ENCODE measurements at places on chromosomes 12 and 14.

DNA sequence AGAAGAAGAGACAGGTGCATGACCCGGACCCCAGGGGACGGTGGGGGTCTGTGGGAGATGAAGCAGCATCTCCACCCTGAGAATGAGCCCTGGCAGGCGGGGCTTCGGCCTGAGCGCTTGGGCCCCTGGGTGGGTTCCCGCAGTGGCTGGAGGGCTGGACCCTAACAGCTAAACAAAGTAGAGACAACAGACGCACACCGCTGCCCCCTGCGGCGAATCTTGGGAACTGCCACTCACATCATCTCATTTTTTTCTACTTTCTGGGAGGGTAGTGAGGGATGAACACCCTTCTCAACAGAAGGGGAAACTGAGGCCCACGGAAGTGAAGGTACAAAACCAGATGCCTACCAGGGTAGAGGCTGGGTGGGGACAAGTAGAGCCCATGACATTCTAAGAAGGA lies 104.7 kb downstream of the RFLNA start:
- no peak for DNase-seq

DNA sequence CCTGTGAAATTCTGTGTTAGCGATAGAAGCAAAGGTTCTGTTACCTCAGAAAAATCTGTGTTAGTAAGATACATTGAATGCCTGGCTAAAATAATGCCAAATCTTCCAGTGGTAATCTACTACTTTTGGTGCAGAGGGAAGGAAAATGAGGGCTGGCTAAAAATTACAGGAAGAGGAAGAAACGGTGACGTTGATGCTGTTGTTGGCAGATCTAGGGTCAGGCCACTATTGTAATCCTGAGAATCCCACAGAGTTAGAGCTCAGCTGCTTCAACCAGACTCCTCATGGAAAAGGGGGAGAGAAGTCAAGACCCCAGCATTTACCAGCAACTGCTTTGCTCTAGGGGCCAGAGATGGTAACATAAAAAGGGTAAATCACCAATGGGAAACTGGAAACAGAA lies 145.1 kb downstream of the PPM1H start:
- DNase-seq, result no peak

- DNase-seq, result peak; percentile 35
Observed at GRCh38 chr14:93045211-93045674, 70.5 kb downstream of the ITPK1 start.

DNA sequence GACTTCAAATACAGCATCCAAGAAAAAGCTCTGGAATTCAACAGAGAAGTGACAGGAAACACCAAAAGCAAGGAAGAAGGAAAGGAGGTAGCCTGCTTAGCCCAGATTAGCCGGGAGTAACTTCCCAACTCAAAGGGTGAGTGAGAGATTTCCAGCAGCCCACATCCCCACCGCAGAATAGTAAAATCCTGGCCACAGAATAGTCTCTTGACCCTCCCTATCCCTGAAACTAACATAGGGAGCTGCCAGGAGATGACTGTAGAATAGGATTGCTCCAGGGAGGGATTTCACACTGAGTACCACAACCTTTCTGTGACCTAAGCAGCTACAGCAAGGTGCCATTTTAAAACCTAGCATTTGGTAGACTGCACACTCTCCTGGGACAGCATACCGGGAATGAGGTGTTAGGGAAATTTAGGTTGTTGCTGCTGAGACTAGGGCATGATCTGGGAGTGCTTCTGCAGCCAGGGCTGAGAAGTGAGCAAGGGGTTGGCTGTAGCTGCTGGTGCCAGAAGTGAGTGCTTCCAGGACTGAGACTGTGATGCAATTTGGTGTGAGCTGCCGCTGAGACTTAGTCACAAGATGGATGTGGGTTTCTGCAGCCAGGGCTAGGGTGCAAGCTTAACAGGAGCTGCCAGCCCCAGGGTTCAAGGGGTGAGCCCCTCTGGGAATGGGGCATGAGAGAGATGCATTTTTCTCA lies 66.0 kb downstream of the TMTC3 start:
- DNase-seq, result no peak

- no peak for DNase-seq
Observed at GRCh38 chr12:26806556-26806955, 26.4 kb downstream of the ITPR2 start.

- DNase-seq, result peak; percentile 75
Observed at GRCh38 chr12:111841750-111842555, at the start of gene MAPKAPK5. Gene MAPKAPK5 (plus strand): TSS chr12:111842228. CDS start chr12:111842734, 506 bp downstream.

DNA sequence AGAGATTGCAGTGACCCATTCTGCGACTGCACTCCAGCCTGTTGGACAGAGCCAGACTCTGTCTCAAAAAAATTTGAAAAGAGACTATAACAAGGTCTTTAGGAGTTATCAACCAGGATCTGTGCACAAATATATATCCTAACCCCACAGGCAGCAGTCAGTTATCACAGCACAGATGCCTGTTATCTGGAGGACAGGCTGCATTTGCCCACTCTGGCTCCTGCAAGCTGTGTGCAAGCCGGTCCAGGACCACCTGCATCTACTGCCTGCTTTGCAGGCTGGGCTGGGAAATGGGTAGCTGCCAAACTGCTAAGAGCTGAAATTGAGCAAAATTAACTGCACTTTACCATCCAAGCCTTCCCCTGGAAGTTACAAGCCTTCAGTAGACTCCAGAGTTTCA lies 21.4 kb upstream of the RCOR1 start:
- no peak for DNase-seq

DNA sequence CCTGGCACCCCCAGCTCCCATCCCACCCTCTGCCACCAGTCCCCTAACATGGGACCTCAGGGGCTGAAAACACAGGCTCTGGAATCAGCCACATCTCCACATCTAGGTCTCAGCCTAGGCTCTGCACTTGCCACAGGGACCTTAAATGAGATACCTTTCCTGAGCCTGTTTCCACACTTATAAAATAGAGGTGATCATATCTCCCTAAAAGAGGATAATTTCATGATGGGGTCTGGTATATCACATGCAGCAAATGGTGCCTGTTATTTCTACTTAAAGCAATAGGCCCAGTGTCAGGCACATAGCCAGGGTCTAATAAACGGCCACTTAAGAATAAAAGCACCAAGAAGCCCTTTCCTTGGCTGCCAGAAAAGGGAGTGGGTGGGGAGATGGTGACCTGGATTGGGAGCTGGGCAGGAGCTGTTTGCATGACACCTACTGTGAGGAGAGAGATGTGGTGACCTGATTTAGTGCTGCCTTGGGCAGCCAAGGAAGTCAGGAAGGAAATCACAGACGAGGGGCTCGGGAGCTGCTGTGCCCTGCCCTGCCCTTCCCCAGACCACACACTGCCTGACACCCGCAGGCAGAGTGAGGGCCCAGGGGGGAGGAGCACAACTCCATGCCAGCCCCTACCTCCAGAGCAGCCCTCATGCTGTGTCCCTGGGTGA lies 71.2 kb downstream of the IRF2BPL start:
- peak; percentile 67 for DNase-seq

GRCh38 chr14:60250257-60251035 lies 1.4 kb downstream of the PPM1A start:
- DNase-seq, result peak; percentile 2

- no peak for DNase-seq
Observed at GRCh38 chr14:49997991-49998390, 105.1 kb downstream of the ARF6 start.

GRCh38 chr14:65958664-65959562 lies 527.3 kb upstream of the CCDC196 start:
- peak; percentile 16 for DNase-seq

DNA sequence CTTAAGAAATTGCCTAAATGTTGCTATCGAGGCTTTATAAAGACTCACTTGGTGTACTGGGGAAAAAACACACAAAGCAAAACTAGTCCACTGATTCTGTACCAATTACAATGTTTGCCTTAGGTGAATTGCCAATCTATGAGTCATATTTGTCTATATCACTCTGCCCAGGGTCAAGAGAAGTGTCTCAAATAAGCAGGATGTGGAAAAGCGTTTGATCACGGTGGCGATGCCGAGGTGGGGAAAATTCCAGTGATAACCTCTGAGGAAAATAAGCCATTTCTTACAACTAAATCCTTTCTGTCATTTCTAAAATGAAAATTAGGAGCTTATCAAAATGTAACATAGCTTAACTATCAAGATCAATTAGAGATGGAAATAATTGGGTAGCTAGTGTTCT lies 148.6 kb upstream of the DIO3 start:
- DNase-seq, result no peak

- DNase-seq, result no peak
Observed at GRCh38 chr14:99740411-99740810, 52.8 kb upstream of the EML1 start.

DNA sequence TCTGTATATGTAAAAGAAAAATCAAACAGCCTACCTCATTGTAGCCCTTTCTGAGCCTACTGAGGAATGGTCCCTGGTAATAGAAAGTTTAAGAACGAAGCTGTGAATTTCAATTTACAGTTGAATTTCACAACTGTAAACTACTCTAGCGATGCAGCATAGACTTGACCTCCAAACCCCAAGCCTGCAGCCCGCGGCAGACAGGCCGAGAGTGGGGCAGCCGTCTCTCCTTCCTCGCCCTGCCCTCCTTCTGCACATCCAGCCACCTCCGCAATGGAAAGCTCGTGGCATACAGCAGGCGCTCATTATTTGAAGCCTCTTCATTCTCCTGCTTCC lies 15.3 kb downstream of the RNASE2 start:
- DNase-seq, result no peak

DNA sequence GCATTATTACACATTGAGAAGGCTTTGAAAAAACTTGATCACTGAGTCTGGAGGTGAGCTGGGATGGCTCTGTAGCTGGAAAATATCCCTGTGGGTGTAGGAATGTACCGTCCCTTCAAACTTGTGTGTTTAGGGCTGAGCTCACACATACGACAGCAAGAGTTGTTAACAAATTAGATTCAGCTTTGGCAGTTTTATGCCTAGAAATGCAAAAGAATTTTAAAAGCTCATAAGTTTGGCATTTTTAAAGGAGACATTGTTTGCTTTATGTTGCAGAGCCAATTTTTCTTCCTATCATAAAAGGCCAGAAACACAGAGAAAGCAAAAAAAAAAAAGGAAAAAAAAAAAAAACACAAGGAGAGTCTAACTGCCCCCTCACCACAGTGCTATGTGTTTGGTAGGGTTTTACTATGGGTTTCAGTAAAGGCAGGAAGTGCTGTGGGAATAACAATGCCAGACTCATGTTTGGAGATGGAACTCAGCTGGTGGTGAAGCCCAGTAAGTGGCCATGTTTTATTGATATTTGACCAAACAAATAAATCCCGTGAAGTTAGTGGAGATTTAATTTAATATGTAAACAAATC lies 78.4 kb downstream of the DAD1 start:
- no peak for DNase-seq

- peak; percentile 64 for DNase-seq
Observed at GRCh38 chr12:32821293-32821692, 65.6 kb upstream of the YARS2 start.

DNA sequence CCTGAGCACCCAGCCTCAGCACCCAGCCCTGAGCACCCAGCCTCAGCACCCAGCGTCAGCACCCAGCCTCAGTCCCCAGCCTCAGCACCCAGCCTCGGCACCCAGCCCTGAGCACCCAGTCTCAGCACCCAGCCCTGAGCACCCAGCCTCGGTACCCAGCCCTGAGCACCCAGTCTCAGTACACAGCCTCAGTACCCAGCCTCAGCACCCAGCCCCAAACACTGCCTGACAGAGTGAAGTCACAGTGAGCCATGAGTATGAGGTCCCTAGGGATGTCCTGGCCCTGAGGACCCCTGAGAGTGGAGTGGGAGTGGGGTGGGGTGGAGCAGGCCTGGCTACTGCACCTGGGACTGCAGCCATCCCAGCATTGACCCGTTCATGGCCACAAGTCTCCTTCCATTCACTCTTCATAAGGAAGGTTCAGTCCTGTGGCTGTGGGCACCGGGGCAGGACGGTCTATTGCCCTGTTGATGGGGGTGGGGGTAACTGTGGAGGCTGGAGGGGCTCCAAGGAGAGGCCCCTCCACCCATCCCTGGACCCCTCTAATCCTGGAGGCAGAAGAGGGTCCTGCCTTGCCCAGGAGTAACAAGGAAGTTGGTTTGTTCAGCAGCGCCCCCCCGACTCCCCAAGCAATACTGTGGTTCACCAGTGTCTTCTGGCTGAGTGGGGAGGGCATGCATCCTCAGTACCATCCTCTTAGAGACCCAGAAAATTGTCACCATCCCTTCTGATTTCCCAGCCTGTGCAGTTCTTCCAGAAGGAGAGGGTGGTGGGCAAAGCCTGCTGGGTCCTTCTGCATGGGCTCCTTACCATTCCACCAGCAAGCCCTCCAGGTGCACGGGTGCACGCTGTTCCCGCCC lies 140.5 kb downstream of the ADGRD1 start:
- no peak for DNase-seq

DNA sequence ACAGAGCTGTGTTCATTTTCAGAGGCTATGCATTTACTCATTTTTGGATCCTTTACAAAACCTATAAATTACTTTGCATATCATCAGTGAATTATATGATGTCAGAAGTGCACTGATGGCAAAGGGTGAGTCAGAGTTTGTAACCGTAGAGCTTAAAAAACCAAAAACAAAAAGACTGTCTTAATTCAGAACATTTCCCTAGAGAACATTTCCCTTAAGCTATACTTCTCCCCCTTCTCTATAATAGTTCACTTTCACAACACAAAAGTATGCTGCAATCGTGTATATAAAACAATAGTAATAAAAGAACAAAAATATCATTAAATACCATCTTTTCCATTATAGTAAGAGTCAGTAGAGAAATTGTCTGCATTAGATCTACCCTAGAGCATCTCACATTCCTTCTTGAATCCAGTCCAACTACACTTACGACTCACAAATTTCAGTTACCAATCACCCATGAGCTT lies 934.9 kb downstream of the LRFN5 start:
- DNase-seq, result peak; percentile 36

- no peak for DNase-seq
Observed at GRCh38 chr14:41607304-41607775, 664 bp downstream of the LRFN5 start.

DNA sequence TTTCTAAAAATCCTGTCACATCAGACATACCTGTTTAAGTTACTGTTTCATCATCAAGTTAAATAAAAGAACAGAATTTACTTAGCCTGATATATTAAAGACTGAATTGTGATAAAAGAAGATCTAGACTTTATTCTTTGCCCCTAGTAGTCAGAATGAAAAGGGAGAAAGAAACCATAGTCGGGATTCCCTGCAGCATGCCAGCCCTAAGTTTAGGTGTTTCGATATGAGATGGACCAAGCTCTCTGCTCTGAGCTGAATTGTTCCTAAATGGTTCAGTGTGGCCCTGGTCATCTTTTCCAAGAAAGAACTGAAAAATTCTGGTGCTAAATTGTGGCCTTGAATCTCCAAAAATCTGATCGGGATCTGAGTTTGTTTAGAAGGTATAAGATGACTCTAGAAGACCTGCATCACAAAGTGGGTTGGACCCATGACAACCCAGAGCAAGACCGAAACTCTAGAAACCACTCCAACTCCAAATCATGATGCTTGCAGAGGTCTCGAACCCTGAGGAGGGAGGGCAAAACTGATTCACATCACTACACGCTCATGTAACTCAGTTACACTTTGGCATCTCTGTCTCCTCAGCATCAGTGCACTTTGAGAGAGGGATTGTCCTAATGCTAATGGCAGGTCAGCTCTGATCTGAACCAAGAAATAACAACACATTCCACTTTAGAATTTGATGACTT lies 15.7 kb downstream of the PTGER2 start:
- DNase-seq, result no peak

All from A172 (cell line).